ENCODE measurements at places on chromosomes 2 and 18.

DNA sequence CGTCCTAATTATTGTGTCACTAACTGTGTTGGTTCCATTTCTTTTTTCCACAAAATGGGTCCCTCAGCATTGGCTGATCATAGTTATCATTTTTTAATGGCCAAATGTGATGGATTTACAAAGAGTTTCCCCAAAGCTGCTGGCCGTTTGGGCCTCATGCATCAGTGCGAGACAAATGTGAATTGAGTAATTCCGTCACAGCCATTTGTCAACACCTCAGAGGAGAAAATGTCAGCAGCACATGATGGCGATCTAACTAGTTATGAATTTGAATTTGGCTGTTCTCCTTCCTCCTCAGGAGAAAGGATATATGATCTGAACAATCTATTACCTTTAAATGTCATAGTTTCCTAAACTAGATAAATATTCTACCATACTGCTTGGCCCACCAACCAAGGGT is 54.9 kb upstream of the SP3 start:
- DNase-seq: no peak

GRCh38 chr2:26074676-26075075 is 40.8 kb downstream of the RAB10 start:
- DNase-seq: peak; percentile 45

GRCh38 chr2:49371128-49371701 is 216.9 kb upstream of the FSHR start:
- no peak for DNase-seq

- peak; percentile 43 for DNase-seq
Observed at GRCh38 chr2:173568054-173568453, 213.4 kb downstream of the CDCA7 start.

GRCh38 chr2:10434886-10435819 is 13.0 kb downstream of the ODC1 start:
- DNase-seq: peak; percentile 81

Data from colonic mucosa (tissue), 4 donors.